ENCODE measurements at places on chromosomes 12 and 14. TPM values are rescaled to one million over a fixed set of nuclear protein-coding genes. Genes with fewer than 3 reads are reported as not detected.

The TMTC2 gene
- total RNA-seq: 83.6 TPM

DNA sequence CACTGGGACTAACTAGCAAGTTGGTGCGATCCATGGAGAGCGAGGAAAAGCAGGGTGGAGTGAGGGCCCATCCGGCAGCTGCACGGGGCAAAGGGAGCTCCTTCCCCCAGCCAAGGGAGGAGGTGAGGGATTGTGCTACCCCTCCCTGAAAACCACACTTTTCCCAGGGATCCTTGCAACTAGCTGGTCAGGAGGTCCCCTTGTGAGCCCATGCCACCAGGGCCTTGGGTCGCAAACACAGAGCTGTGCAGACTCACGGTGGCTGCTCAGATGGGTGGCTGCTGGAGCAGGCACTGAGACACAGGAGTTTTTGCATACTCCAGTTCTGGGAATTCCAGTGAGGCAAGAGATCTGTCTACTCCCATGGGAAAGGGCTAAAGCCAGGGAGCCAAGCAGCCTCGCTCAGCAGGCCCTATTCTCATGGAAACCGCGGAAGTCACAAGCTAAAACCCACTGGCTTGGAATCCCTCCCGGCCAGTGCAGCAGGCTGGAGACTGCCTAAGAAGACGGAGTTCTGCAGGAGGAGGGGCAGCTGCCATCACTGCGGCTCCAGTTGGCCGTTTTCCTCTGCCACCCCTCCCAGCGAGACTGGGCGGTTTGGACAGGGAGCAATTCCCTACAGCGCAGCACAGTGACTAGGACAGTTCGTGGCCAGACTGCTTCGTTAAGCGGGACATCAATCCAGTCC lies 10.9 kb upstream of the ZNF705A start:
- DNase-seq: peak; percentile 93

- peak; percentile 84 for DNase-seq
Observed at GRCh38 chr14:91919814-91920213, 27.7 kb downstream of the FBLN5 start.

- no peak for DNase-seq
Observed at GRCh38 chr12:90410962-90411361, 544.0 kb downstream of the CCER1 start.
